Right renal cortex interstitium (tissue), 3 donors: ENCODE measurements at places on chromosomes 1 and 21.

DNA sequence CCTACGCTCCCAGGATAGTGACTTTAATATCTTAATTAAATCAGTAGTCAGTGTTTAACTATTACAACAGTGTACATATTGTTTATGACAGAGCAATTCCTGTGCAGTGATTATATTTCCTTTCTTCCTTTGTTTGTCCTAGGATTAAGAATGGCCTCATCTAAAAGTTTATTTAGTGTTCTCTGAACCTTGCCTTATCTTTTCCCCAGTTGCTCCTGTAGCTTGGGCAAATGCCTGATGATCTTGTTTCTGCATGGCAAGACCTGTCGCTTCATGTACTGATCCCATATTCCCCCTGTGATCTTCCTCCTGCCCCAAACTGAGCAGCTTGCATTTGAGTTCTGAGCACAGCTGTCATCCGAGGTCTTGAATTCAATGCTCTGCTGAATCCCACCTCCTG, 69.1 kb upstream of the STUM start:
- no peak for DNase-seq

- DNase-seq = no peak
These were observed 51.8 kb upstream of the COL18A1 start for GRCh38 chr21:45353200-45353599.

DNA sequence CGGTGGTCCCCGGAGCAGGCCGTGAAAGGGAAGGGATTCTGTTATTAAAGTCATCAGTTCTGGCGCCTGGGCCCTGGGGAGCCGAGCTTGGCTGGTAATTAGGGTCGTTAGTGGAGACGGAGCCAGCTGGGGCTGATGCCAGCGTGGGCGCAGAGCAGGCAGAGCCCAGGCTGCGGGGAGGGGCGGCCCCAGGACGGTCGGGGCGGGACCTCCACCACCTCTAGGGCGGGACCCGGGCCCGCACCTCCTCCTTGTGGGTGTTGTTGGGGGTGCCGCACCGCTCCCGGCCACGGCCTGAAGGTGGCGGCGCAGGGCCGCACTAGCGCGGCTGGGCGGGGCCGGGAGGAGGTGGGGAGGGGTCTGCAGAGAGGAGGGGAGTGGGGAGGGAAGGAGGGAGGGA, 470.6 kb downstream of the PTPRU start:
- no peak for DNase-seq

- DNase-seq = no peak
These were observed 24.2 kb downstream of the ZBTB18 start for GRCh38 chr1:244075247-244075722.

- no peak for DNase-seq
These were observed 20.8 kb downstream of the KCNJ15 start for GRCh38 chr21:38277501-38278131.

- no peak for DNase-seq
These were observed 78.6 kb downstream of the IVNS1ABP start for GRCh38 chr1:185238447-185238846.

- peak; percentile 91 for DNase-seq
These were observed at the start of gene DEPDC1 for GRCh38 chr1:68496680-68497357. TSS of gene DEPDC1 (minus strand) at chr1:68497082. CDS start at chr1:68496999, 83 bp downstream.

DNA sequence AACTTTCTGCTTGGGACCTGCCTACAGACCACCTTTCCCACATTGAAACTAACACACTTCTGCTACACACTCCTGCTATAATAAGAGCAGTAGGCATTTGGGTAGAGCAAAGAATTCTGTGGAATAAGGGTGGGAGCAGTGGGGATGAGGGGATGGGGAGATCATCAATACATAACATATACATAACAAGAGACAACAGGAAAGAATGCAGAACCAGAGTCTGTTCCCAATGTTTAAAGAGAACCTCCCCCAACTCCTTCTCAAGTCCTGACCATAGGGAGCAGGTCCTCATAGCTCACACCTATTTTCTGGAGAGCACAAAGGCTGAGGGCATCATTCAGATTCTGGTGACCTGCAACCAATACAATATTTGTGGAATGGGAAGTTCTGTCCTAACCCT, 121.6 kb upstream of the BARHL2 start:
- no peak for DNase-seq

DNA sequence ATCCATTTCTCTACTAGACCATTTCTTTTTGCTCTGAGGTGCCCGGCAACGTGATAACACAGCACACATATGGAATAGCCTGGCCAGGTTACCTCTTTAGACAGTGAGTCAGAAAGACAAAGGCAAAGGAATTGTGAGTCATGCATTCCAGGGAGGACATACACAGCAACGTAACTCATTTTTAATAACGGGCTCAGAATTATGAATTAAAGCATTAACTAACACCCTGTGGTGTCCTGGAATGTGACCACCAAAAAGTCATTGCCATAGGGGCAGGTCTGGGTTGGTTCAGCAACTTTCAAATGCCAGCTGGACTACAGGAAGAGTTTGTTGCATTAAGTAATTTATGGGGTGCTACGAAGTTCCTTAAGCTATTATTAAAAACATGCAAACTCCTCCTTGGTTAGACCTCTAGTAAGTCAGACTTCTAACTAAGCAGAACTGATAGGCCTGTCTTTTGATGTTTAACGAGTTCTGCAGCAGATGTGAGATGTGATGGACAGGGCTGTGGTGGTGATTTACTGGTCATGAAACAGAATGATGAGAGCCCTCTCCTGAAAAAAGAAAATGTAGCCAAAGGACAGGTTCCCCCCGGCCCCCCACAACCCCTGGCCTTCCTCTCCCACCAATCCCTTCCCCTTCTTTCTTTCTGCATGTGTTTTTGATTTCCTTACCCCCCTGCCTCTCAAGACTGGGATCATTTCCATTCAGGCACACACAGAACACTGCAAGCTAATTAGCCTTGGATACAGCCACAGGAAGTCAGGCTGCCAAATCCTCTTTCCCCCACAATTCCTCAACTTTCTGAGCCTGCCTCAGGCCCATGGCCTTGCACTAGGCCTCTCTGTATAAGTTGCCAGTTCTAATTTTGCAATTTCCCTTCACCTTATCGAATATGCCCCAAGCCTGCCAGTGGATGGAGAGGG, 88.9 kb upstream of the HAO2 start:
- no peak for DNase-seq

GRCh38 chr1:29651246-29651645, 414.9 kb downstream of the PTPRU start:
- no peak for DNase-seq

DNA sequence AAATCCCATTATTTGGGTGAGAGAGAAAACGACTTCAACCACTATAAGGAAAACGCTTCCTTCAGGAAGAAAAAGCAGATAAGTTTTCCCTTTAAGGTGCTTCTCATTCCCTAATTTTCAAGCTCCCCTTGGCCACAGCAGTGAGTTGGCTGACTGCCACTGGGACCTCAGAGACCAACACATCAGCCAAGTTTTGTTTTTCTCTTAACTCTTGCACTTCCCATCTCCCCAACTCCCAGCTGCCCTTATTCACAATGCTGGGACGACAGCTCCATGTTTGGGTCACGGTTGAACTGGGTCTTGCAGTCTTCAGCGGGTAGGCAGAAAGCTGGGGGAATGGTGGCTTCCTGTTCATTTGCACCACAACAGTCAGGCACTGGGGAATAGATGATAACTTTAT, 18.9 kb downstream of the SGIP1 start:
- DNase-seq = no peak

GRCh38 chr1:163866564-163866963, 544.8 kb downstream of the NUF2 start:
- DNase-seq = no peak

- DNase-seq = no peak
These were observed 5.7 kb upstream of the CAP1 start for GRCh38 chr1:40034869-40035268.

DNA sequence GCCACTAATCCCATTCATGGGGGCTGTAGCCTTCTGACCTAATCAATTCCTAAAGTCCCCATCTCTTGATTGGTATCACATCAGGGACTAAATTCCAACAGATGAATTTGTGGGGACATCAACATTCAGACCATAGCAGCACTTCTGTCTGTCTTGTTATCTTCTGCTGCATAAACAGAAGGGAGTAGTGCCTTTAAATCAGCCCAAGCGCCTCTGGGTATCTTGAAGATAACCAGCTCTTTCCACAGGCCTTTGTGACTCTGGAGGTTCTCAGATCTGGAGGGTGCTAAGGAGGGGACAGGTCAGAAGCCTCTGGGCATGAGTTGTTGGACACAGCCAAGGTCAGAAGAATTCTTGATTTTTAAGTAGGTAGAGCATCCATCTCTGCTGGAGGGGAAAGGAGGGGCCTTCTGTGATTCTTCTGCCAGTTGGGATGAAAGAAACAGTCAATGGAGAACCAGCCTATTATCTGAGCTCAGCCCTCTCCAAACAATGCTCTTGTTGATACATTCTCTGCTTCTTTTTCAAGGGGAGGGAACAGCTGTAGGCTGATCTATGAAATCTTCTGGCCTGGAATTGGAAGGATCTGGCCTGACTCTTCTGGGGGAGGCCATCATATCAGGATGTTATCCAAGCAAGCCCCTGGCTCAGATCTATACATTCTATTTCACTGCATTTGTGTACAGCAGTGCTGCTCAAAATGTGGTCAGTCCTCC, 31.3 kb upstream of the LRIG2 start:
- DNase-seq = no peak

GRCh38 chr1:214403431-214403830, 122.5 kb downstream of the SMYD2 start:
- DNase-seq = no peak
